ENCODE measurements at places on chromosomes 16 and 17. TPM values are rescaled to one million over a fixed set of nuclear protein-coding genes. Genes with fewer than 3 reads are reported as not detected.

CD300A gene
- 1.7 TPM for polyA plus RNA-seq

DNA sequence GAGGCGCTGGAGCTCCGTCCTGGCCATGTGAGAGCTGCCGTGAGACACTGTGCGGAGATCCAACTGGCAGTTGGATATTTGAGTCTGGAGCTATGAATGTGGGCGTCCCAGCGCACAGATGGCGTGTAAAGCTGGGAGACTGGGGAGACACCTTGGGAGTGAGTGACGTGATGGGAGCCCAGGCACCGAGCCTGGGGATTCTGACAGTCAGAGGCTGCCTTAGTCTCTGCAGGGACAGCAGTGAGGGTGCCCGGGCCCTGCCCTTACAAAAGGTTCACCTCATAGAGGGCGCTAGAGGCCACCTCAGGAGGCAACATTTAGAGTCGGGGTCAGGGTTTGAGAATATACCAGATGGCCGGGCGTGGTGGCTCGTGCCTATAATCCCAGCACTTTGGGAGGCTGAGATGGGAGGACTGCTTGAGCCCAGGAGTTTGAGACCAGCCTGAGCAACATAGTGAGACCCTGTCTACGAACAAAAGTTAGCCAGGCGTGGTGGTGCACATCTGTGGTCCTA, 194.1 kb upstream of the GSE1 start:
- no peak for DNase-seq

CCL14 gene
- polyA plus RNA-seq, result 17.6 TPM

GRCh38 chr16:84660973-84661372, 12.7 kb downstream of the KLHL36 start:
- DNase-seq, result no peak

CES5A gene
- 0.11 TPM for polyA plus RNA-seq
